ENCODE measurements at places on chromosomes 11 and 22.

DNA sequence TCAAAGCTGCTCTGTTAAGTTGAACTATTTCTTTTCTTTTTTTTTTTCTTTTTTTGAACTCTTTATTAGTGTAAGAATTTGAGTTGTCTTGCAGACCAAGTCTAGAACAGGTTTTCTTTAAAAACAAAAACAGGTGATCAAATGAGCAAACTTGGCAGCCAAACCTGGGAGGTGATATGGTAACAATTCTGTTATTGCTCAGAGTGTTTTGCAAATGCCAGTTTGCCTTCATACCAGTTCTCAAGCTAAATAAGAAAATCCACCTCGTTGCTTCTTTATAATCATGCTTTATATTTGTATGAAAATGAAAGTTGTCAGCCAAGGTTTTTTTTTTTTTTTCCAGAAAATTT, 76.9 kb downstream of the DEPDC5 start:
- DNase-seq = no peak

GRCh38 chr22:38291201-38291777, 18.5 kb upstream of the TMEM184B start:
- no peak for DNase-seq

GRCh38 chr11:70495351-70496310, 97.3 kb downstream of the CTTN start:
- DNase-seq = no peak

- DNase-seq = no peak
Measured at GRCh38 chr11:57497303-57498247, 17.9 kb downstream of the SLC43A1 start.

- no peak for DNase-seq
Measured at GRCh38 chr11:34916843-34917770, 689 bp downstream of the PDHX start.

DNA sequence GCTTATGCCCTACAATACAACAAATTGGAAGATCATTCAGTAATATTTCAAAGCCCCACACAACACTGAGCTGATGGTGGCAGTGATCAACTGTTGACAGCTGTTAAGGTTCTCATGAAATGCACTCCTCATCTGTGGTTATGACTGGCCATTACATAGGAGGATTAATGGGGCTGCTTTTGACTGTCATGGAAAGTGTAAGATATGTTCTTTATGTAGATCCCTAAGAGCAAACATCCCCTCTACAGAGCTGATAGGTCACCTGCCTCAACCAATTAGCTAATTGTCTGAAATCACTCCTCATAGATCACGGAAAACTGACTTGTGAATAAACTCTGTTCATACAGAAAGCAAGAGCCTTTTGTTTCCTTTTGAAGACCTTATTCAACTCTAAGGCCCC, 78.1 kb downstream of the GAB2 start:
- no peak for DNase-seq

- no peak for DNase-seq
Measured at GRCh38 chr22:45932071-45932470, 44.9 kb downstream of the WNT7B start.

GRCh38 chr11:112400476-112401014, 139.9 kb upstream of the PLET1 start:
- DNase-seq = no peak

DNA sequence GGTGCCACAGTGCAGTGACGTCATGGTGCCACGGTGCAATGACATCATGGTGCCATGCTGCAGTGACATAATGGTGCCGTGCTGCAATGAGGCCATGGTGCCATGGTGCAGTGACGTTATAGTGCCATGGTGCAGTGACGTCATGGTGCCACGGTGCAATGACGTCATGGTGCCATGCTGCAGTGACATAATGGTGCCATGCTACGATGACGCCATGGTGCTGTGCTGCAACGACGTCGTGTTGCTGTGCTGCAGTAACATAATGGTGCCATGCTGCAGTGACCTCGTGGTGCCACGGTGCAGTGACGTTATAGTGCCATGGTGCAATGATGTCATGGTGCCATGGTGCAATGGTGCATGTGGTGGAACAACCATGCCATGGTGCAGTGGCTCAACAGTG, 45.3 kb downstream of the DHCR7 start:
- DNase-seq = no peak

- no peak for DNase-seq
Measured at GRCh38 chr22:33792832-33793231, 127.4 kb downstream of the LARGE1 start.

DNA sequence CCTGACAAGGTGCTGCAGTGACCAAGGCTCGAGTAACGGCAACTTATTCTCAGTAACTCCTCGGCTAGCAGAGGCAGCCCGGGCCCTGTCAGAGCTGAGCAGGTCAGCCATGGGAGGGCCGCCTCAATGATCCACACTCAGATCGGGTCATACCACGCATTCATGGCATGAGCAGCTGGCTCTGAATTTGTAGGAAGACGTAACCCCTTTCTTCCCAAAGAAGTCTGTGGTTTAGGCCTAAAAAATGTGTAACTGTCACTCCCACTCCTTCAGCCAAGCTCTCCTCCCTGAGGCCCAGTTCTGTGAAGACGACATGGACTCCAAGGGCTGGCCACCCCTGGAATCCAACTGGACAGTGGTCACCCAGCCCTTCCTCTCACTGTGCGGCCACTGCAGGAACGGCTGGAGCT, 30.0 kb downstream of the PPP2R1B start:
- DNase-seq = no peak

DNA sequence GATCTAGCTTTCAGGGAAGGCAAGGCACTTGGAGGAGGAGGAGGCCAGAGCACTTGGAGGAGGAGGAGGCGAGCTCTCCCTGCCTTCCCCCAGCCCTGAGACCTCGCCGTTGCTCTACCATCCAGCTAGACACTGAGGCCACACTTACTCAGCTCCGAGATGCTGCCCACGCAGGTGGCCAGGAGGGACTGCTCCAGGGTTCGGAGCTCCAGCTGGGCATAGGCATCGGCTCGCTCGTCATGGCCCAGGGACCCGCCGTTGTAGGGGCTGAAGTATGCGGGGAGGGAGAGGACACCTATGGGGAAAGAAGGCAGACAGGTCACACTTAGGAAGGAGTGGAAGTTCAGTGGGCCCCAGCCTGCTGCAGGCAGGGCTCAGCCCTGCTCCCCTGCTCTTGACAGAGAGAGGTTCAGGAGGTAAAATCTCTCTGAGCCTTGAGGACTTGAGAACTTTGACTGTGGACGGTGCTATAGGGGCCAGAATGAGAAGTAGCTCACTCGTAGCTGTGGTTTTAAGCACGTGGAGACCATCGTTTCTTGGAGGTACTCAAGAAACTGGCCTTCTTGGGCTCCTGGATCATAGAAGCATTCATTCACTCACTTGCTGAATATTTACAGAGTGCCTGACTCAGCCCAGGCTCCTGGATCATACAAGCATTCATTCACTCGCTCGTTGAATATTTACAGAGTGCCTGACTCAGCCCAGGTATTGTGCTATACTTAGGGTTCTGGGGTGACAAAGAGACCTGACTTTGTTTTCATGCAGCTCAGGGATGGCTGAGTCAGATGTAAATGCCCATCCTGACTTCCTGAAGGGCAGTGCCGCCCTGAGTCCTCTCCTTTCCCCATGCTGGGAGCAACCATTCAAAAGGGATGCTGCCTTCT, 99.2 kb downstream of the NAT10 start:
- DNase-seq = peak; percentile 93

DNA sequence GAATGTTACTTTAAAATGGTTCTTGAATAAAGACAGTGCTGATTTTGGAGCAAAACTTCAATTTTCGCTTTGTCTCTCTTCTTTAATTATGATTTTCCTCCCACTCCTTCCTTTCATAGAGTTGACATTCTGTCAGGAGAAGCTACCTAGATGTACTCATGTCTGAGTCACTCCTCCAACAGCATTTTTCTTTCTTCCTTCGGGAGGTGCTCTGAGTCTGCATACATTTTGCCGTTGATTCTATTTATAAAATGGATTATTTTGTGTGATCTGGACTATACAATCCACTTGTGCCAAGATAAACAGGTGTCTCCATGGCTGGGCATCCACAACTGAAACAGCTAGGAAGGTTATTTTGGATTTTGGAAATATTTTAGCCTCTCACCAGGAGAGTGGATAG, 588.3 kb upstream of the ANO5 start:
- no peak for DNase-seq

DNA sequence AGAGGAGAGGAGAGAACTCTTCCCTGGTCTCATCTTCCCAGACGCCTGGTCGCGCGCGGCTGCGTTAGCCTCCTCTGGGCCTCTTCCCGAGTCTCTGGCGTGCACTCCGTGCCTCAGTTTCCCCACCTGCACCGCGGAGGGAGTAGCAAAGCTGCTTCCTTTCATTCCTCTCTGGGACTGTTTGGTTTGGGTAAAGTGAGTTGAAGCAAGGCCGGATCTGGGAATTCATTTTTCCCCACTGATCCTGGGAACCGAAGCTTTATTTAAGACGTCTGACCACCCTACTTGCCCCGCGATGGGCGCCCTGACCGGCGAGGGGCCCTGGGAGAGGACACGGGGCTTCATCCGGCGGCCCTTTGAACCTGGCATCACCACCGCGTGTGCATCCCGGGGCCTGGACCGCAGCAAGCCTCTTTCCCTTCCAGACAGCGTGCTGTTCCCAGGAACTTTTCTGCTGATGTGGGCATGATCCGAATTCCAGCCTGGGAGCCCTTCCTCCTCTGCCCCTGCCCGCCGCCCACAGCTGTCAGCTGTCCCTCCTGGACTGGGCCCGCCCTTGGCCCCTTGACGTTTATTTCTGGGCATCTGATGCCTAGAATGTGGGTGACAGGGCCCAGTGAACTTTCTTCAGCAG, 758 bp downstream of the LDLRAD3 start:
- DNase-seq = no peak

DNA sequence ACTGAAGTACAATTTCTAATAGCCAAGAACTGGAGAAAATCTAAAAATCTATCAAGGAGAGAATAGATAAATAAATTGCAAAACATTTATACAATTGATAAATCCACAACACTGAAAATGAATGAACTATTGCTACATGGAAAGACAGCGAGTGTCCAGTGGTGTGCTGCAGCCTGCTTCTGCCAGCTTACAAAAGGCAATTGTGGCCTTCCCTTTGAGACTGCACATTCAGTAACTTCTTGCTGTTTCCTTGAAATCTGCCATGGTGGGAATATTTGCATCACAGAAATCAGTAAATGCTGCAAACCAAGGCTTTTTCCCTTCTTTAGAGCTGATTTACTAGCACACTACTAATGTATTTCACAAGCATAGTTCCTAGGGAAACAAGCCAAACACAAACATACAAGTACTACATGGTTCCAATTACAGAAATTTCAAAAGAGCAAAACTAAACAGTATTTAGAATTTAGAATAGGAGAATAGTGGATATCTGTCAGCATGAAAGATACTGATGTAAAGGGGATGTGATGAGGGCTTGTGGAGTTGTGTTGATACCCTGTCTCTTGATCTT, 76.9 kb upstream of the TRIM77 start:
- no peak for DNase-seq

DNA sequence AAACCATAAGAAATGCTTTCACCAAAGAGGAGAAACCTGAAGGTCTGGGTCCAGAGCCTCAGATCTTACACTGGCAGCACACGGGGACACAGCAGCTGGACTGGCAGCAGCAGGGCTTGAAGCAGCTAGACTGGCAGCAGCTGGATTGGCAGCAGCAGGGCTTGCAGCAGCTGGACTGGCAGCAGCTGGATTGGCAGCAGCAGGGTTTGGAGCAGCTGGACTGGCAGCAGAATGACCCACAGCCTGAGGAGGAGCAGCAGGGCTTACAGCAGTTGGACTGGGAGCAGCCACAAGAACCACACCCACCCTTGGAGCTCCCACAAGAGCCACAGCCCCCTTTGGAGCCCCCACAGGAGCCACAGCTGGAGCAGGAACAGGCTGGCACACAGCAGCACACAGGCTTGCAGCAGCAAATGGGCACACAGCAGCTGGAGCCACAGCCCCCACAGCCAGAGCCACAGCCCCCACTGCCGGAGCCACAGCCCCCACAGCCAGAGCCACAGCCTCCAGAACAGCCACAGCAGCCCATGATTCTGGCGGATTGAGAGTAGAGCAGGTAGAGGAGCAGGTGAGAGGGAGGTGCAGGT, at the start of gene KRTAP5-11:
KRTAP5-11 (minus strand) TSS at position 567 of the 587 bp plus-strand sequence; CDS start at position 529, 38 bp downstream.
- DNase-seq = no peak

DNA sequence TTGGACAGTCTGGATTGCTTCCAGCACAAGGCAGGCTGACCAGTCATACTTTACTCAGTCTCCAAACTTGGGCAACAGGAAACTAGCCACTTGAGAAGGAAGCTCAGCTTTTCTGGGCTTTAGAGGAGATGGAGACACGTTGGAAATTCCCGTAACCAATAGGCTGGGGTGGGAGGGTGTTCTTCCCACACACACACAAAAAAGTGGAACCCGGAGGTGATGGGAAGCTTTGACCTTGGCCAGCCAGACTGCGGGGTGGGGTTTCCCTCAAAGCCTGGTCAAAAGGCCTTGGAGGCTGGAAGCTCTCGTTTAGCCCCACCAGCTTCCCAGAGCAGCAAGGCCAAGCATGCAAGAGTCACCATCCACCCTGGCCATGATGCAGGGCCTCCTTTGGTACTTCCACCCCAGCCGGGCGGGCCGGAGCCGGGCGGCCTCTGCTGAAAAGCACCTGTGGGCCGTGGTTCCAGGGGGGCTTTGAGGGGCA, 126.2 kb downstream of the BCR start:
- no peak for DNase-seq

DNA sequence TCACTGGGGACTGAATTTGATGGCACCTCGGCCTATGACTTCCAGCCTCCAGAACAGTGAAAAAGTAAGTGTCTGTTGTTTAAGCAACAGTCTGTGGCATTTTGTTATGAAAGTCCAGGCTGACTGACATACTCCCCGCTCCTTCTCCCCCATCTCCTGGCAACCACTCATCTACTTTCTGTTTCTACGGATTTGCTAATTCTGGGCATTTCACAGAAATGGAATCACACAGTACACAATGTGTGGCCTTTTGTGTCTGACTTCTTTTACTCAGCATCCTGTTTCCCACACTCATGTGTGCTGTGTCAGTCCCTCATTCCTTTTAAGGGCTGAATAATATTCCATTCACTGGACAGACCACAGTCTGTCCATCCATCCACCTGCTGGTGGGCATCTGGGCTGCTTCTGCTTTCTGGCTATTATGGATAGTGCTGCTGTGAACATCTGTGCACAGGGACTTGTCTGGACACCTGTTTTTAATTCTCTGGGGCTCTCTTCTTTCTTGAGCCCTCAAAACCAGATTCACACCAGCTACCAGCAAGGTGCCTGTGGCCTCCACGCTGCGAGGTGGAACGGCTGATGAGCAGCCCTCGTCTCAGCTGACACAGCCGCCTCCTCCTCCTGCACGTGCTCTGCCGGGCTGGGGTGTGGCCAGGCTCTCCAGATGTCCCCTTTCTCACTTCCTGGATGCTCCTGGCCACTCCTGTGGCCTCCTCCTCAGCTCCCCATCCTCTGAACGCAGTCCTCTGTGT, 333.1 kb downstream of the CTTN start:
- DNase-seq = no peak

Measured in A549 (cell line).